ENCODE measurements at places on chromosomes 12 and 14.

GRCh38 chr12:39620659-39621658 is 1.4 kb upstream of the ABCD2 start:
- DNase-seq, result no peak

- no peak for DNase-seq
Observed at GRCh38 chr12:66320996-66321395, 18.7 kb downstream of the HELB start.

DNA sequence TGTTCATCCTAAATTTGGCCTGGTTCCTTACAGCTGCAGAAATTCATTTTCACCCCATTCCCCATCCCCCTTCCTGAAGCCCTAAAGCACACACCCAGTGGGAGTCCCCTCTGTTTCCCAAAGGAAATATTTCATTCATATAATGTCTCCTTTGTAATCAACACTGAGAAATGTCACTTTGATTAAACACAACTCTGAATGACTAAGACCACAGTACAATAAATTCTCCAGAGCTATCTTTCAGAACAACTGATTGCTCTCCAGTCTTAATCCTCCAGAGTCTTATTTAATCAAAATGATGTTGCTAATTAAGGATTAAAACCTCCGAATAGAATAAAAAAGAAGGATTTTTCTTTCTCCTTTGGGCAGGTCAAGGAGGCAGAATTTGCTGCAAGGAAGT is 6.4 kb downstream of the SLC15A5 start:
- DNase-seq, result no peak

DNA sequence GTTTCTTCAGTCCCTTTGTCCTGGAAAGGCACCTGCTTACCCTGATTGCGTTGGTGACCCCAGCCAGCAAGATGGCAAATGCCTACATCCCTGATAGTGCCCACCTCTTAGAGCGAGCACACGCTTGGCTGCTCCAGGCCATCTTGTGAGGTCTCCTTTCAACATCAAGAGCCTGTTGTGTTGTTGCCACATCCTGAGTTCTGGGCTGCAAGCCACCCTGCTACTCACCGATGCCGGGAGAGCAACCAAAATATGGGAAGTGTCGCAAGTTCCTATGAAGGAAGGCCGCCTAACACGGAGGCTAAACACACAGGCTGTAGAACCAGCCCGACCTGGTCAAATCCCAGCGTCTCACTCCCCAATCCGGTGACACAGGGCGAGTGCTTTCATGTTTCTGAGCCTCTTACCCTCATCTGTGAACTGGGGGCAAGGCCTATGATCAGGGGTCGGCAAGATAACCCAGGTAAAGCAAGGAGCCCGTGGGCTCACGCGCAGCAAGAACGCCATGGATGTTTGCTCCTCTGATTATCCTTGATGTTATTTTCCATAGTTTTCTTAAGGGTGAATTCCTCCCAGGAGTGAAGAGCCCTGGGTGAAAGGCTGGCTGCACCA is 98.4 kb downstream of the LGMN start:
- no peak for DNase-seq

GRCh38 chr14:72599579-72600470 is 294.1 kb downstream of the DPF3 start:
- no peak for DNase-seq

Data from HuH-7.5 (cell line).